Psoas muscle (tissue), 8 donors: ENCODE measurements at places on chromosomes 1 and 21. TPM values are rescaled to one million over a fixed set of nuclear protein-coding genes. Genes with fewer than 3 reads are reported as not detected.

SPRR2E gene
- total RNA-seq = not detected

NECTIN4 gene
- not detected for total RNA-seq

KRTAP19-1 gene
- not detected for total RNA-seq

GRCh38 chr1:169538998-169539871, 47.0 kb downstream of the F5 start:
- no peak for DNase-seq
- H3K4me3 ChIP-seq = no peak overlapping the region
- H3K4me1 ChIP-seq = no peaks in the 10 kb centered on the region
- no peaks in the 10 kb centered on the region for H3K36me3 ChIP-seq
- H3K27ac ChIP-seq = no peak overlapping the region

GRCh38 chr1:43041591-43041990, 82.9 kb upstream of the SLC2A1 start:
- H3K27me3 ChIP-seq = peaks cover 7% of the 10 kb centered on the region
- H3K27ac ChIP-seq = no peak overlapping the region
- H3K4me1 ChIP-seq = no peaks in the 10 kb centered on the region
- no peaks in the 10 kb centered on the region for H3K36me3 ChIP-seq

DNA sequence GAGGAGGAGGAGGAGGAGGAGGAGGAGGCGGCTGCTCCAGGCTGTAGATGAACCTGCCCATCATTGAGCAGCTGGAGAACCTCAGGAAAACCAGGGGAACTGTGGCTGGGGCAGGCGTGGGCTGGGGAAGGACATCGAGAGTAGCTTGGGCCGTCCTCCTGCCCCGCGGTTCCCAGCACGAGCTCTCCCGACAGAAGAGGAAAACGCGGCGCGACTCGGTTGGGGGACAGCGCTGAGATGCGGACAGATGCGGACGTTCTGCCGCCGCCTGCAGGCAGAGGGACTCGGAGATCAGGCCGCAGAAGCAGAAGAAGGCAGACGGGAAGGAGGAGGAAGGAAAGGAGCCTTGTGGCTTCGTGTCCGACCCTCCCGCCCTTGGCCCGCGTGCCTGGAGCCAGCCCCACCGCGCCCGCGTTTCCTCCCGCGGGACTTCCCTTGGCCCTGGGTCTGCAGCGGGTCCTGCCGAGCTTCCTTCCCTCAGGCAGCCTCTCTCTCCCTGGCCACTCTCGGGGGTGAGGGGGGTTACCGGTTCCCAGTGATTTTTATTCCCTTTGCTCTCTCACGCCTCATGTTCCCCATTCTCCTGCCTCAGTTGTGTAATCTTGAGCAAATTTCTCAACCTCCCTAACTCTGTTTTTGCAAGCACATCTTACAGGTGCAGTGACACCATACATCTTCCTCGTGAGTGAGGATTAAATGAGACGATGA, 1.7 kb upstream of the TNFRSF9 start:
- DNase-seq = peak; percentile 59
- no peak overlapping the region for H3K27ac ChIP-seq
- peak overlapping the region; percentile 43 for H3K4me3 ChIP-seq
- no peaks in the 10 kb centered on the region for H3K27me3 ChIP-seq
- peaks cover 5% of the 10 kb centered on the region for H3K4me1 ChIP-seq

GRCh38 chr1:230694464-230694863, 19.5 kb downstream of the AGT start:
- no peak overlapping the region for H3K27ac ChIP-seq
- peaks cover 13% of the 10 kb centered on the region for H3K4me1 ChIP-seq
- no peak overlapping the region for H3K4me3 ChIP-seq
- no peaks in the 10 kb centered on the region for H3K27me3 ChIP-seq
- no peak for DNase-seq
